ENCODE measurements at places on chromosomes 2 and 18. TPM values are rescaled to one million over a fixed set of nuclear protein-coding genes. Genes with fewer than 3 reads are reported as not detected.

Gene ATOH8
- total RNA-seq, result 9.9 TPM

Gene GALNT3
- 45.2 TPM for total RNA-seq

Gene SLC30A3
- not detected for total RNA-seq

Gene MC2R
- total RNA-seq, result not detected

Gene STON1
- total RNA-seq, result 1.0 TPM

Gene ALKAL2
- total RNA-seq, result not detected

Gene COL3A1
- total RNA-seq, result 31.3 TPM

Gene SKOR2
- total RNA-seq, result not detected

Gene ACP1
- 88.7 TPM for total RNA-seq

Gene HOXD9
- not detected for total RNA-seq

Gene KCNF1
- total RNA-seq, result not detected

Gene CYP27C1
- not detected for total RNA-seq

Gene IMPACT
- total RNA-seq, result 26.6 TPM

Gene ABCB11
- total RNA-seq, result not detected

Gene STEAP3
- total RNA-seq, result 3.7 TPM

Gene DOK6
- total RNA-seq, result under 0.01 TPM

Gene PJVK
- 1.7 TPM for total RNA-seq

Gene CRYGD
- 0.33 TPM for total RNA-seq

Gene SERPINB4
- total RNA-seq, result not detected

Gene HADHB
- total RNA-seq, result 116 TPM

Gene TWSG1
- total RNA-seq, result 56.9 TPM

Gene AFF3
- 10.2 TPM for total RNA-seq

Gene SCG2
- 7.1 TPM for total RNA-seq

Gene CHCHD5
- 12.5 TPM for total RNA-seq

Gene SMC6
- 39.3 TPM for total RNA-seq
